ENCODE measurements at places on chromosomes 3 and 15.
A peak's percentile ranks its signal among the peaks of the same experiment; 100 is the strongest.

GRCh38 chr15:61037031-61037430 lies 192.1 kb downstream of the RORA start:
- H3K36me3 ChIP-seq: no peaks in the 10 kb centered on the region
- H3K4me3 ChIP-seq: no peak overlapping the region
- H3K27ac ChIP-seq: no peak overlapping the region
- H3K4me1 ChIP-seq: peaks cover 33% of the 10 kb centered on the region
- H3K27me3 ChIP-seq: no peaks in the 10 kb centered on the region

DNA sequence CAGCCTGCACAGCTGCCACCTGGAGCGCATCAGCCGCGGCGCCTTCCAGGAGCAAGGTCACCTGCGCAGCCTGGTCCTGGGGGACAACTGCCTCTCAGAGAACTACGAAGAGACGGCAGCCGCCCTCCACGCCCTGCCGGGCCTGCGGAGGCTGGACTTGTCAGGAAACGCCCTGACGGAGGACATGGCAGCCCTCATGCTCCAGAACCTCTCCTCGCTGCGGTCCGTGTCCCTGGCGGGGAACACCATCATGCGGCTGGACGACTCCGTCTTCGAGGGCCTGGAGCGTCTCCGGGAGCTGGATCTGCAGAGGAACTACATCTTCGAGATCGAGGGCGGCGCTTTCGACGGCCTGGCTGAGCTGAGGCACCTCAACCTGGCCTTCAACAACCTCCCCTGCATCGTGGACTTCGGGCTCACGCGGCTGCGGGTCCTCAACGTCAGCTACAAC lies 20.4 kb downstream of the NRROS start:
- DNase-seq: no peak
- H3K36me3 ChIP-seq: no peaks in the 10 kb centered on the region
- no peak overlapping the region for H3K27ac ChIP-seq
- H3K4me1 ChIP-seq: no peaks in the 10 kb centered on the region

DNA sequence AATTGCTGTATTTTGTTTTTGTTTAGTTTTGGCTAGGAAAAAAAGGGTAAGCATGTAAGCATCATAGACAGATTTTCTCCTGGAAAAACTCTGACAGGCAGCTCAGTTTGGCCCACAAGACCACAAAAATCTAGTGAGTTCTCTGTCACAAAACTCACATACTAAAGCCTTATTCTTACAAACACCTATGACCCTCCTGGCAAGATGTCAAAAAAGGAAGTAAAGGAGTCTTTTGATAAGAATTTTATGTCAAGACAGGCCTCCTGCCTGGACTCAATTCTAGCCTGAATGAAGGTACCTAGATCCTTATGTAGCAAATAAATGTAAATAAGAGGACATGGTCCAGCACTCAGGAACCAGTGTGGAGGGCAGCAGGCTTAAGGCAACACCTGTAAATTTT lies 668.3 kb upstream of the ZNF385D start:
- H3K27ac ChIP-seq: no peak overlapping the region
- H3K27me3 ChIP-seq: no peaks in the 10 kb centered on the region
- H3K4me3 ChIP-seq: no peak overlapping the region
- no peaks in the 10 kb centered on the region for H3K36me3 ChIP-seq

DNA sequence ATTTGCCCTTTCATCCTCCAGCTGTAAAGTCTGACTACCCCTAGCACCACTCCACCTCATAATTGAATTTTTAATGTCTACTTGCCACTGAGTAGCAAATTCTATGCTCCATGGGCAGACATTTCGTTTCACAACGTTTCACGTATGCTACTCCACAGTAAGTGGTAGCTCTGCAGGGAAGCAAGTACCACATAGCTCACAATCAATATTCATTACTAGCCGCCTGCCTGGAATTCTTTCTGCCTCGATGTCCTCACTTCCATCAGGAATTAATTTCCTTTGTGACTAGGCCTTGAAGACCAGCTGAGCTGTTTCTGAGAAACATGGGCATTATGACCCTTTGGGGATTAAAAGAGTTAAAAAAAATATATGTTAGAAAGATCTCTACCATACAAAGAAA lies 15.3 kb downstream of the NPTN start:
- H3K27me3 ChIP-seq: no peaks in the 10 kb centered on the region
- H3K27ac ChIP-seq: no peak overlapping the region
- no peak overlapping the region for H3K4me3 ChIP-seq

DNA sequence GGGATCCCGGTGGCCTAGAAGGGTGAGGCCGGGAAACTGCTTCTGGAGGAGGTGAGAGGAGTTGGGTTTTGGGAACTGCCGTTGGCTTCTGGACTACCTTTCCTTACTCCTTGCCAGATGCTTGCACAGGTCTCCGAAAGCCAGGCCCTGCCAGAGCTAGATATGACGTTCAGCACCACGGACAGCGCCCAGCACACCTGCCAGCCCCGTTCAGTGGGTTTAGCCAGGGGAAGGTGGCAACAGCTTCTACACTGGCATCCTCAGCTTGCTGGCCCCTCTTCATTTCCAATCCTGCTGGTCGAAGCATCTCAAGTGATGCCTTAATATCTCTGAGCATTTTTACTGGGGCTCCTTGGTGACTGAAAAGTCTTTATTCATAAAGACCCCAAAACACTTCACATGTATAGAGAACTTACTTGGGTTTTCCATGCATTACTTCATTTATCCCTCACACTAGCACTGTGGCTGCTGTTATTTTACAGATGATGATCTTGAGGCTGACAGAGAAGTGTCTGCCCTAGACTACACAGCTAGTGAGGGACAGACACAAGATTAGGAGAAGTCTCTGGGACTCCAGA lies 21.9 kb downstream of the HCN4 start:
- H3K4me1 ChIP-seq: no peaks in the 10 kb centered on the region
- no peaks in the 10 kb centered on the region for H3K36me3 ChIP-seq
- no peak overlapping the region for H3K4me3 ChIP-seq

DNA sequence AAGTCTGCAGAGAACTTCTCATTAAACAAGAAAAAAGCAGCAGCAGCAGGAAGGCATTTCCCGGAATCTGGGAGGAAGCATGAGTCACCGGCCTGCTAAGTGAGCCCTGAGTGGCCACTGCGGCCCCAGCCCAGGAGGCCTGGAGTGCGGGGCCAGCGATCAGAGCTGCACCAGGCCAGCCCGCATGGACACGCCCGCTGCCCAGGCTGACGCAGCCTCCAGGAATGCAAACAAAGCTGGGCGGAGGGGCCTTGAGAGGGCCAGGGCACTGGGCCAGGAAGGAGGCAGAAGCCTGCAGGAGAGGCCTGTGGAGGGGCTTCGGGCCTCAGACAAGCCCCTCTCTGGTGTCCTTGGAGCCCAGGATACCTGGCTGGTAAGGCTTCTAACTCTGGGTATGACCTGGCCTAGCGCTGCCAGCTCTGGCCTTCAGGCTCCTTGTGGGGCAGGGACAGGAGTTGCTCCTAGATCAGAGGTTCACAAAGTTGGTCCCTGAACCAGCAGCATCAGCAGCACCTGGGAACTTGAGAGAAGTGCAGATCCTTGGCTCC lies 101.2 kb downstream of the SMAD6 start:
- no peaks in the 10 kb centered on the region for H3K36me3 ChIP-seq
- peak; percentile 97 for DNase-seq
- H3K4me3 ChIP-seq: no peak overlapping the region
- peaks cover 9% of the 10 kb centered on the region for H3K4me1 ChIP-seq
- H3K27me3 ChIP-seq: no peaks in the 10 kb centered on the region

GRCh38 chr3:18538463-18539230 lies 113.5 kb upstream of the SATB1 start:
- H3K27ac ChIP-seq: no peak overlapping the region
- H3K27me3 ChIP-seq: no peaks in the 10 kb centered on the region
- DNase-seq: no peak
- H3K4me1 ChIP-seq: no peaks in the 10 kb centered on the region

DNA sequence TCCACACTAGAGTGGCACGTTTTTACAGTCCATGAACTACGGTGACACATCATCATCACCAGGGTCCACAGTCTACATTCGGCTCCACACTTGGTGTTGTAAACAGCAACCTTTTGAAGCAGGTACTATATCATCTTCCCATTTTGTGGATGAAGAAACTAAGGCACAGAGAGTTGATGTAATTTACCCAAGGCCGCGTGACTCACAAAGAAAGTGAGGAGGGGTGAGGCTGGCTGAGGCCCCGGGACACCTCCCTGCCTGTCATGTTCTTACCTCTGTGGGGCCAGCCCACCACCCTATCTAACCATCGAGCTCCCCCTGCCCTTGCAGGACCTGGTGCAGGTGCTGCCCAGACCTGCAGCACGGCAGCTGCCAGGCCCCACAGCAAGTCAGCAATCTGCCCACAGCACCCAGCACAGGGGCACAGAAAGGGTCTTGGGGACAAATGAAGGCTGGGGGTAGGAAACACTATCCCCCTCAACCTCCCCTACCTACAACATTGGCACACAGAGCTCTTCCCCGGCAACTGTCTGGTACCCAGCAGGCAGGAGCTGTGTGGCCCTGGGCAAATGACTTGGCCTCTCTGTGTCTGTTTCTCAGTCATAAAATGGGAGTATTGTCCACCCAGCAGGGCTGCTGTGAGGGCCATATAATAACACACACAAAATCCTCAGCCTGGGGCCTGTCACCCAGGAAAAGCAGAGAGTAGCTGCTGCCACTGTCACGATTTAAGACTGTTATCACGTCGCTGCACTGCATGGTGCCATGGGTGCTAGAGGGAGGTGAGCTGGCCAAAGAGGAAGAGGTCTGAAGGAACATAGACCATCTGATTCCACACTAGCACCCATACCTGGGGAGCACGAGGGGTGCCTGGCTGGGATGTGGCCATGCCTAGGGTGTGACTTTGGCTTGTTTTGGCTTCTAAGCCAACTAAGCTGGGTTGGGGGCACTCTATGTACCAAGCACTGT lies 115.1 kb downstream of the IQSEC1 start:
- peak overlapping the region; percentile 73 for H3K27ac ChIP-seq
- H3K4me3 ChIP-seq: no peak overlapping the region
- peaks cover 16% of the 10 kb centered on the region for H3K4me1 ChIP-seq
- no peaks in the 10 kb centered on the region for H3K27me3 ChIP-seq
- no peak for DNase-seq
- H3K36me3 ChIP-seq: peaks cover 5% of the 10 kb centered on the region

- DNase-seq: no peak
- H3K4me1 ChIP-seq: no peaks in the 10 kb centered on the region
- H3K4me3 ChIP-seq: no peak overlapping the region
- no peaks in the 10 kb centered on the region for H3K27me3 ChIP-seq
- no peaks in the 10 kb centered on the region for H3K36me3 ChIP-seq
Observed at GRCh38 chr15:67700023-67700422, 125.3 kb upstream of the SKOR1 start.

DNA sequence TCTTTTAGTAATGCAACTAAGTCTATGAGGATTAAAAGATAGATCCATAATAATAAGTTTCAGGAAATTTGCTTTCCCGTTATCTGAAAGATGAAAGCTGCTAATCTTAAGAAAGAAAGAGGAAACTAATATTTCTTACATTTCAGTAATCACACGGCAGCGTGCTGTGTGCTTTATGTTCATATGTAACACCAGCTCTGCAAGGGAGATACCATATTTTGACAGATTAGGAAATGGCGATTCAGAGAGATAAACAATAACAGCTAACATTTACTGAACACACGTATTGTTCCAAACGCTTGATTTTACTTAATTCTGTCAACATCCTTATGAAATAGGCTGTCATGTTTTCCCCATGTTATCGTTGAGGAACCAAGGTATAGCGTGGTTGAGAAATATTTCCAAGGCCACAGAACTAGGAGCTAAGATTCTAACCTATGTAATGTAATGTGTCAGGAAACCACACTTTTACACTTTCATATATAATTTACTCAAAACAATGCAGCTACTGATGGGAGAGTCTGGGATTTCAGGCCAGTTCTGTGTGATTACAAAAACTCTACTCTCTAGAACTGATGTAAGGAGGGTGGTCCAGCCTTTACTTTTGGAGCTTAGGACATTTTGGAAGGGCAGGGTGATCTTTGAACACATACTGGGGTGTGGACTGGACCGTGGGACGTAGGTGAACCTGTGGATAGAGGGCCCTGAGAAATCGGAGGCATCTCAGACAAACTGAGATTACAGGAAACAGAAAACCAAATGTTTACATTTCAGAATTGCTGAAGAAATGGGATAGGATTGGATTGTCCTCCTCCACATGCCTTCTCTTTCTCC lies 100.6 kb downstream of the IL1RAP start:
- H3K27me3 ChIP-seq: no peaks in the 10 kb centered on the region
- no peak for DNase-seq
- no peak overlapping the region for H3K4me3 ChIP-seq
- peaks cover 3% of the 10 kb centered on the region for H3K4me1 ChIP-seq
- no peaks in the 10 kb centered on the region for H3K36me3 ChIP-seq

DNA sequence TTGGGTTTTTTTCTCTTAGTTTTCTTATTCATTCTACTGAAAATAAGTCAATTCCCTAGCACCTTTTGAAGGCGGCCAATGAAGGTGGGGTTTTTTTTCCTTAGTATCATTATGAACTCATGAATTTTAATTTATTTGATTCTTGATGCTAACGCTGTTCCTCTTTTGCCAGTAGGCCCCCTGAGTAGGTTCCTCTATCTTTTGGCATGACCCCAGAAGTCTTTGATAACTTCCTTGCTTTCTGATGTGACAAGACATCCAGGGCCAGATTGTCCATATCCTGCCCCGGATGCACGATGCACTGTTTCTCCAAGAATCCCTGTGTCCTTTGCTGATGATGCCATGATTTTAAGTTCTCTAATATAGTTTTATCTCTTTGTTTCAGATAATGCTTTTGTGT lies 20.6 kb downstream of the LRRK1 start:
- peaks cover 6% of the 10 kb centered on the region for H3K4me1 ChIP-seq
- no peak overlapping the region for H3K4me3 ChIP-seq
- H3K36me3 ChIP-seq: no peaks in the 10 kb centered on the region
- H3K27ac ChIP-seq: no peak overlapping the region
- no peaks in the 10 kb centered on the region for H3K27me3 ChIP-seq

DNA sequence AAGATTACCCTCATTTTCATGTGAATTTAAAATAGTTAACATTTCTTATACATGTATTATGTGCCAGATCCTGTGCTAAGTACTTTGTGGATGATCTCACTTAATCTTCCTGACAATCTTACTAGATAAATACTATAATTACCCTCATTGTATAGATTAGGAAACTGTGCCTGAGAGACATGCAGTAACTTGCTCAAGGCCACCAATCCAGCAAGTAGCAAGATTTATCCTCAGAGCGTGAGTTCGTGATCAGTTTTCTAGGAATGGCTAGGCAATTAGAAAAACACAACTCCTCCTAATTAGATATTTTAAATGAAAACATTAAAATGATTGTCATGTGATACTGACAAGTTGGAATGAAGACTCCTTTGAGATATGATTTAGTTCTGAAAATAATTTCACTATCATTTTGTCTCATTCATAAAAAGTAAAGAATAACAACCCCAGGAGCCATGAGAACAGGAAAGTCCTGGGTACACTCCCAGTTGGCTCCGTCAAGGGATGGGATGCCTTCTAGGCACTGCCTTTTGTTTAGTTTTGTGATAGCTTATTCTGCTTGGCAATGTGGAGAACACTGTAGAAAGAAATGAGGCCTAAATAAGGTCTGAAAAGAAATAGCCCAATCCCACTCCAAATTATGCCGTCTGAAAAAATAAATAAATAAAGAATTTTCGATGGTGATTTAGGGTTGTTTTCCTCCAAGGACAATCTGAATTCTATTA lies 61.3 kb downstream of the FBN1 start:
- no peak overlapping the region for H3K27ac ChIP-seq
- H3K4me1 ChIP-seq: no peaks in the 10 kb centered on the region
- no peak for DNase-seq
- H3K36me3 ChIP-seq: no peaks in the 10 kb centered on the region
- H3K27me3 ChIP-seq: no peaks in the 10 kb centered on the region

- H3K4me3 ChIP-seq: no peak overlapping the region
- no peak for DNase-seq
- no peak overlapping the region for H3K27ac ChIP-seq
- H3K4me1 ChIP-seq: no peaks in the 10 kb centered on the region
- H3K27me3 ChIP-seq: no peaks in the 10 kb centered on the region
Observed at GRCh38 chr3:136283627-136284026, 33.5 kb downstream of the PCCB start.

Measured in lung (tissue), 17 donors.